ENCODE measurements at places on chromosomes 6 and 20. TPM values are rescaled to one million over a fixed set of nuclear protein-coding genes. Genes with fewer than 3 reads are reported as not detected.
A peak's percentile ranks its signal among the peaks of the same experiment; 100 is the strongest.

The BMP6 gene
- total RNA-seq: 8.1 TPM

- H3K36me3 ChIP-seq: peaks cover 26% of the 10 kb centered on the region
- H3K27me3 ChIP-seq: no peaks in the 10 kb centered on the region
- DNase-seq: no peak
- peak overlapping the region; percentile 92 for H3K27ac ChIP-seq
Observed at GRCh38 chr6:109456111-109456583, 575 bp upstream of the MICAL1 start.

DNA sequence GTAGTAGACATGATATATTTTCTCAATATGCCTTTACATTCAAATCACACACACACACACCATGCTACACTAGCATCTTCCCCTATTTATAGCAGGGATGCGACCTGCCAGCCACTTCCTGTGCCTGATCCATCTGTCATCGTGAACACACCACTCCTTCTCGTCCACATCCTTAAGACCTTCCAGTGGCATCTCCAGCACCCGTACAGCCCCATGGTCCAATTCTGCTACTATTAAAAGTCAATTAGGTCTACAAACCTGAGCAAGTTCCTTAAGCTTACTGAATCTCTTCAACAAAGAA is 54.5 kb downstream of the KIF16B start:
- no peaks in the 10 kb centered on the region for H3K27me3 ChIP-seq
- DNase-seq: no peak
- H3K36me3 ChIP-seq: peaks cover 16% of the 10 kb centered on the region
- no peak overlapping the region for H3K27ac ChIP-seq
- no peak overlapping the region for H3K4me3 ChIP-seq
- no peaks in the 10 kb centered on the region for H3K4me1 ChIP-seq

- H3K4me3 ChIP-seq: peak overlapping the region; percentile 5
- peak; percentile 51 for DNase-seq
- no peaks in the 10 kb centered on the region for H3K4me1 ChIP-seq
Observed at GRCh38 chr6:25223490-25223991, 55.6 kb upstream of the CARMIL1 start.

- no peak for DNase-seq
- no peak overlapping the region for H3K27ac ChIP-seq
- H3K36me3 ChIP-seq: no peaks in the 10 kb centered on the region
- no peak overlapping the region for H3K4me3 ChIP-seq
Observed at GRCh38 chr6:30154709-30155519, 6.1 kb downstream of the TRIM10 start.

GRCh38 chr6:161255518-161255917 is 18.3 kb downstream of the AGPAT4 start:
- no peak for DNase-seq
- H3K36me3 ChIP-seq: no peaks in the 10 kb centered on the region
- no peaks in the 10 kb centered on the region for H3K27me3 ChIP-seq
- no peak overlapping the region for H3K4me3 ChIP-seq

DNA sequence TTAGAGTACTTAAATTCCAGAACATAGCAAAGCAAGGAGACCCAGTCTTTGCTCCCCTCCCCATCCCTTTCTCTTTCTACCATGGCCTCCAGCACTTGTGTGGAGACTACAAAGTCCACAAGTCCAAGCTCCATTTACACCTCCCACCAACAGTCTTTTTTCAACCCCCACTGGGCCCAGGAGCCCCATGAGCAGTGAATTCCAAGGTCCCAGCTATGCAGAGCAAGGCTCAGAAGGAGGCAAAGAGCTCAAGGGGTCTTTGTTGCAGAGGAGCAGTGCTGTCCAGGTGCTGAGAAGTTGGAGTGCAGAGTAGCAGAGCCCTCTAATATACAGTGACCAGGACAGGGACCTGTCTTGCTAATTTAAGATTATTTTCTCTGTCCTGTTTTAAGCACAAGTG is 9.0 kb downstream of the PAK5 start:
- no peaks in the 10 kb centered on the region for H3K4me1 ChIP-seq
- no peaks in the 10 kb centered on the region for H3K36me3 ChIP-seq
- no peak for DNase-seq
- no peak overlapping the region for H3K4me3 ChIP-seq
